Neural progenitor cell (in vitro differentiated cells): ENCODE measurements at places on chromosomes 16 and 17. TPM values are rescaled to one million over a fixed set of nuclear protein-coding genes. Genes with fewer than 3 reads are reported as not detected.
A peak's percentile ranks its signal among the peaks of the same experiment; 100 is the strongest.

DNA sequence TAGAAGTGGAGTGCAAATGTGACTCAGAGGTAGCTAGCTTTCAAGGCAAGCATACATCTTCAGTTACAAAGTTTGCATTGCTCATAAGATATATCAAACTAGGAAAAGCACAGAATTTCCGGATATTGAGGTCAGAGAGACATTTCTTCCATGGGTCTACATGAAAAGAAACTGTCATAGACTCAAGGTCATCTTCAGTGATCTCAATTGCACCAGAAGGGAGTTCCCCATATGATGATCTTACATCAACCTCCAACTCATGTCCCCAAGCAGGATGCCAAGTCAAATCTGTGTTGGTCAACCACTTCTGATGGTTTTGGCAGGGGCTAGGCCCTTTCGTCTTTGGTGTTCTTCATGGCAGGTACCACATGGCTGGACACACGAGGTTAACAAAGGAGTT is 459.9 kb upstream of the MAF start:
- no peaks in the 10 kb centered on the region for H3K36me3 ChIP-seq
- no peaks in the 10 kb centered on the region for H3K4me1 ChIP-seq
- H3K4me3 ChIP-seq: no peak overlapping the region
- H3K27me3 ChIP-seq: no peaks in the 10 kb centered on the region
- no peak overlapping the region for H3K27ac ChIP-seq

- no peaks in the 10 kb centered on the region for H3K27me3 ChIP-seq
- DNase-seq: peak; percentile 73
- no peaks in the 10 kb centered on the region for H3K36me3 ChIP-seq
Observed at GRCh38 chr17:21119247-21119918, 7.4 kb upstream of the DHRS7B start.

DNA sequence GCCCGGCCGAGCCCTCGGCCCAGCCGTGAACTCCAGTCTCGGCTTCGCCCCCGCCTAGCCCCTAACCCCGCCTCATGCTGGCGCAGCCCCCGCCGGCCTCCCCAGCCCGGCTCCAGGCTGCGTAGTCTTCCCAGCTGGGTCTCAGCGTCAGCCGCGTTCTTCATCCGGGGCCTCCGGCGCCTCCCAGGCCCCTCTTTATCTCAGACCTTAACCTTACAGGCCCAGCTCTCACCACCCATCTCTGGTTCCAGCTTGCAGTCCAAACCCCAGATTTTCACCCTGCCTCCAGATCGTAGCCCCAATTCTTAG is at the start of gene PROCA1:
PROCA1 (minus strand) TSS at position 166 of the 309 bp plus-strand sequence. CDS start 228 bp downstream, outside the sequence.
- H3K27me3 ChIP-seq: no peaks in the 10 kb centered on the region
- H3K4me3 ChIP-seq: peak within 1 kb of the TSS; percentile 62
- H3K27ac ChIP-seq: peak within 1 kb of the TSS; percentile 97
- H3K36me3 ChIP-seq: no peaks in the 10 kb centered on the region
- H3K4me1 ChIP-seq: peaks cover 20% of the 10 kb centered on the region

DNA sequence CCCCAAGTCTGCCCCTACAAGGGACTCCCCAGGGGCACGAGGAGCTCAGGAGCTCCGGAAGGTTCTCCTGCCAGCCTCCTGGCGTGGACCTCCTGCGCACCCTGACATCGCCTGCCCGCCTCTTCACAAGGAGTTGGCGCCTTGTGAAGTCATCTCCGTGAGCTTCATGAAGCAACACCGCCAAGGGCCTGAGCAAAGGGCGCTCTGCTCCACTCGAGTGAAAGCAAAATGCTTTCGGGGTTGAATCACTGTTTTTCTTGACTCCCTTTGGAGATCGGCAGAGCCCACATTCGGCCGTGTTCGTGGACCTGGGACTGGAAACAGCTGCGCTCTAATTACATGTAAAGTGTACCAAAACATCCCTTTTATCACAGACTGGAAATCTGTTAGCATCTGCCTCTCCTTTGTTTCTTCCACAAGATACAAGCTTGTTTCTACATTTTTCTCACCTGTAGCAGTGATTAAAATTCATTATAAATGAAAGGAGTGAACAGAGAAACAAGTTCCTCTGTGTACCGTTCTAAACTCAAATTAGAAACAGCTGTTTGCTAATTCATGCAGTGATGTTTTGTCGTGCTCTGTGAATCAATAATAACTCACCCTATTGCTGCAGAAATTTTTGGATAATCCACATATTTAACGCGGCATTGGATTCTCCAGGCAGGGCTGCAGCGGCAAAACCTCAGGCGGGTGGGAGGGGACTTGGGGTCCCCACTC is 203.3 kb downstream of the ZNF423 start:
- no peak for DNase-seq
- H3K27ac ChIP-seq: no peak overlapping the region
- H3K4me1 ChIP-seq: no peaks in the 10 kb centered on the region
- no peak overlapping the region for H3K4me3 ChIP-seq
- peaks cover 5% of the 10 kb centered on the region for H3K36me3 ChIP-seq

DNA sequence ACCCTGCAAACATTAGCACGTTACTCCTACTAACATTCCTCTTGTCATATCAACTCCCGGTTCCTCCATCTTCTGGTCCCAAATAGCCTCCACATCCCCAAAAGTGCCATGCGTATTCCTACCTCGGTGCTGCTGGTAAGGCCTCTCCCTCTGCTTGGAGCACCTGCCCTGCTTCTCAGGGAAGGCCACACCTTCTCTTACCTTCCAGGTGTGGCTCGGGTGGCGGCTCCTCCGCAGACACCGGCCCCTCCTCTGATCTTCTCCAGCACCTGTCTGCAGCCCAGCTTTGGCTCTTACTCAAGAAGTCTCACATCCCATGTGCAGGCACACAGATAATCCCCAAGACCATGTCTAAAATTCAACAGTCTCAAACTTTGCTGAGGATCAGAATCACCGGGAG is 92.3 kb downstream of the GAS7 start:
- H3K4me1 ChIP-seq: no peaks in the 10 kb centered on the region
- no peak for DNase-seq
- no peak overlapping the region for H3K27ac ChIP-seq
- no peaks in the 10 kb centered on the region for H3K27me3 ChIP-seq
- H3K4me3 ChIP-seq: no peak overlapping the region

GRCh38 chr16:23424292-23424958 is 28.6 kb downstream of the COG7 start:
- no peak overlapping the region for H3K27ac ChIP-seq
- H3K27me3 ChIP-seq: no peaks in the 10 kb centered on the region
- no peaks in the 10 kb centered on the region for H3K4me1 ChIP-seq
- no peaks in the 10 kb centered on the region for H3K36me3 ChIP-seq
- DNase-seq: no peak
- H3K4me3 ChIP-seq: no peak overlapping the region

- H3K27ac ChIP-seq: peak overlapping the region; percentile 29
- no peak for DNase-seq
- H3K27me3 ChIP-seq: no peaks in the 10 kb centered on the region
- H3K4me3 ChIP-seq: no peak overlapping the region
Observed at GRCh38 chr17:19286751-19287341, 49.7 kb downstream of the EPN2 start.

GRCh38 chr17:82014432-82014831 is 8.2 kb downstream of the CENPX start:
- H3K27ac ChIP-seq: no peak overlapping the region
- no peak for DNase-seq
- no peaks in the 10 kb centered on the region for H3K36me3 ChIP-seq
- H3K4me1 ChIP-seq: no peaks in the 10 kb centered on the region
- H3K4me3 ChIP-seq: no peak overlapping the region
- no peaks in the 10 kb centered on the region for H3K27me3 ChIP-seq

DNA sequence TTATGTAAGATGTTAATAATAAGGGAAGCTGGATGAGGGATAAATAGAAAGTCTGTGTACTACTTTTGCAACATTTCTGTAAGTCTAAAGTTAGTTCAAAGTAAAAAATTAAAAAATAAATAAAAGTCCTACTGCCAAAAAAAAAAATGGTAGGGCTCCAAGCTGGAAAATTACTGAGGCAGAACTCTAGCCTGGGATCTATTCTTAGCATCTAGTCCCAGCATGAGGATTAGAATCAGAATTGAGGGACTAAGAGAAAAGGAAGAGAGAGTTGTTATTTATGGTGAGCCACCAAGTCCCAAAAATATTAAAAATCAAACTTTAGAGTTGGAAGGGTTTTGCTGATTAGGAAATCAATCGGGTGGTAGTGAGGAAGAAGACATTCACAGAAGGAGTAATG is 110.3 kb downstream of the CYB561 start:
- no peaks in the 10 kb centered on the region for H3K36me3 ChIP-seq
- no peak overlapping the region for H3K4me3 ChIP-seq
- no peaks in the 10 kb centered on the region for H3K27me3 ChIP-seq
- DNase-seq: no peak
- peaks cover 12% of the 10 kb centered on the region for H3K4me1 ChIP-seq
- no peak overlapping the region for H3K27ac ChIP-seq

Gene TMED6
- not detected in 2 replicates for total RNA-seq

DNA sequence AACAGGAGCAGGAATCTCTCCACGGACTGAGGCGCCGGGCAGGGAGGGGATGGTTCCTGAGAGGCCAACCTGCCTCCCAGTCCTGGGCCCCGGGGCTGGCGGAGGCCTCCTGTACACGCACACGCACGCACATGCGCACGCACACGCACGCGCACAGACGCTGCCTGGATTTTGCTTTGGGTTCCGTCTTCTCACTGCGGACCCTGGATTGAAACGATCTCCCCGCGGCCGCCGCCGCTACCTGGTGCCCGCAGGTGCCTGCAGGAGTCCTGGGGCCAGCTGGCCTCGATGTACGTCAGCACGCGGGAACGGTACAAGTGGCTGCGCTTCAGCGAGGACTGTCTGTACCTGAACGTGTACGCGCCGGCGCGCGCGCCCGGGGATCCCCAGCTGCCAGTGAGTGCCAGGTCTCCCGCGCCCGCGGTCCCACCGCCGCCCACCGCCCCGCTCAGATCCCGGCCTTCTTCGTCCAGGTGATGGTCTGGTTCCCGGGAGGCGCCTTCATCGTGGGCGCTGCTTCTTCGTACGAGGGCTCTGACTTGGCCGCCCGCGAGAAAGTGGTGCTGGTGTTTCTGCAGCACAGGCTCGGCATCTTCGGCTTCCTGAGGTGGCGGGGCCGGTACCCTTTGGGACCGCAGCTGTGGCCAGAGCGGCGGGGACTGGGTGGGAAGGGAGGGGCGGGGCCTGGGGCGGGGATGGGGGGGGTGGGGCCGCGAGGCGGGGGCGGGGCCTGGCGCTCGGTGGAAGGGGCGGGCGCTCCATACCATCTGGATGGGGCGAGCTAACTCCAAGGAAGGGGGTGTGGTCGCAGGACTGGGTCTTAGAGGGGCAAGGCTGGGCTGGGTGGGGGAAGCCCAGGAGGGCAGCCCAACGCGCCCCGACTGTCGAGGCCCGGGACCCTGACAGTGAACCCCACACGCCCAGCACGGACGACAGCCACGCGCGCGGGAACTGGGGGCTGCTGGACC is 12.3 kb downstream of the CES4A start:
- H3K27ac ChIP-seq: no peak overlapping the region
- H3K4me3 ChIP-seq: peak overlapping the region; percentile 70
- H3K36me3 ChIP-seq: no peaks in the 10 kb centered on the region
- peaks cover 3% of the 10 kb centered on the region for H3K4me1 ChIP-seq
- peaks cover 76% of the 10 kb centered on the region for H3K27me3 ChIP-seq

DNA sequence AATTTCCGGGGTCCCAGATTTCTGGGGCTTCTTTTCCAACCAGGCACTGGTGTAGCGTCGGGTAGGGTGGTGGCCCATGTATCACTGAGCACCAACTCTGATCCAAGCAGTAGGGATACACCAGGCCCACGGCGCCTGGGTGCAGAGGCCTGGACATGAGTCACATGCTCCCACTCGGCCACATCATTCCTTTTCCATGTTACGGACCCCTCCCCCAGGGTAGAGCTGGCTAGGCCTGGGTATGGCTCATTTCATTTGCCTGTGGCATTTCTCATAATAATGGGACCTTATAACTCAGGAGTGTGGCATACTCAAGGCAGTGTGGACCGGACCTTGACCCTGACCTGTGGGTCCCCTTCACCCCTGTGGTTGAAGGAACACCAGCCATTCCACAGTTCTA is 18.0 kb upstream of the NDRG4 start:
- no peaks in the 10 kb centered on the region for H3K4me1 ChIP-seq
- DNase-seq: no peak
- H3K36me3 ChIP-seq: no peaks in the 10 kb centered on the region
- no peak overlapping the region for H3K4me3 ChIP-seq
- H3K27me3 ChIP-seq: peaks cover under 1% of the 10 kb centered on the region
- H3K27ac ChIP-seq: no peak overlapping the region

DNA sequence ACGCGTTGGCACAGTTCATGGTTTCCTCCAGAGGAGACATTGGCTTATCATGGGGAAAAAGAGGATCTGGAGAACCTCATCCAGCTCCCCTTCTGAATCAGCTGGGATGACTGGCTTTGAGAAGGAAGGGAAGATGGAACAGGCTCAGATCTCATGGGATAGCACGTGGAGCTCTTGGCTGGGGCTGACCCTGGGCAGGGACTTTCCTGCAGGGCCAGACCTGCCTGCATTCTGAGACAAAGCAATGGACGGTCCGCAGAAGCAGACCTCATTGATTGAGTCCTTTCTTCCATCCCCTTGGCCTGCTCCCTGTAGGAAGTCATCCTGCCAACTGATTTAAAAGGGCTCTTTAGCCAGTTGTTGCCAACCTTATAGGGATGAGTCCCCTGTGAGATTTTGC is 26.2 kb downstream of the PLCD3 start:
- no peak overlapping the region for H3K4me3 ChIP-seq
- DNase-seq: no peak
- H3K36me3 ChIP-seq: no peaks in the 10 kb centered on the region
- no peaks in the 10 kb centered on the region for H3K4me1 ChIP-seq

Gene GNGT2
- not detected in 2 replicates for total RNA-seq

DNA sequence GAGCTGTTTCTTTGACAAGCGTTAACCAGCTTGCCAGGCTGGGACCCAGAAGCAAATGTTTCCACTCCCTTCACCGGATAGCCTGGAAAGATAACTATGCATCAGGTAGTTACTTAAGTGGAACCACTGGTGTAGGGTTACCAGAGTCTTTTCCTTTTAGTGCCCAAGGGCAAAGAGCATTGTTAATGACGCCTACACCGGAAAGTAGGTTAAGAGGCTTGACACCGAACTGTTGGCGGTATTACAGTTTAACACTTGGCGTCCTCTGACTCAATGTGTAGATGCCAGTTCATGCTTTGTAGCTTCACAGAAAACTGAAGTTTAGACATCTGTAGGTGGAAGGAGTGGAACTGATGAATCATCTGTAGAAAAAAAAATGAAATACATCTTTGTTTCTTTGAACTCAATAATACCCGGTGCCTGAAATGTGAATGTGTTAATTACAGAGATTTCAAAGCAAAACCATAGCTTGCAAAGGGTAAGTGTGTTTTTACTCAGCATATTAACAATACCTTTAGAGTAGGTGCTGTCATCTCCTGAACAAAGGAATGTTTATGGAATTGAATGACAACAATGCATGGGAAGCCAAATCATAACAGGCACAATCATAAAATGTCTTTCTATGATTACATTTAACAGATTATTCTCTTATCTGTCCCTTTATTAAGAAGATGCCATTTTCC is 426.7 kb upstream of the SALL1 start:
- H3K27ac ChIP-seq: no peak overlapping the region
- H3K4me3 ChIP-seq: no peak overlapping the region
- H3K36me3 ChIP-seq: no peaks in the 10 kb centered on the region
- H3K27me3 ChIP-seq: no peaks in the 10 kb centered on the region
- peaks cover 4% of the 10 kb centered on the region for H3K4me1 ChIP-seq
